ENCODE measurements at places on chromosomes 5 and 9.

- DNase-seq = no peak
These were observed 5.8 kb downstream of the ANKDD1B start for GRCh38 chr5:75616971-75617621.

DNA sequence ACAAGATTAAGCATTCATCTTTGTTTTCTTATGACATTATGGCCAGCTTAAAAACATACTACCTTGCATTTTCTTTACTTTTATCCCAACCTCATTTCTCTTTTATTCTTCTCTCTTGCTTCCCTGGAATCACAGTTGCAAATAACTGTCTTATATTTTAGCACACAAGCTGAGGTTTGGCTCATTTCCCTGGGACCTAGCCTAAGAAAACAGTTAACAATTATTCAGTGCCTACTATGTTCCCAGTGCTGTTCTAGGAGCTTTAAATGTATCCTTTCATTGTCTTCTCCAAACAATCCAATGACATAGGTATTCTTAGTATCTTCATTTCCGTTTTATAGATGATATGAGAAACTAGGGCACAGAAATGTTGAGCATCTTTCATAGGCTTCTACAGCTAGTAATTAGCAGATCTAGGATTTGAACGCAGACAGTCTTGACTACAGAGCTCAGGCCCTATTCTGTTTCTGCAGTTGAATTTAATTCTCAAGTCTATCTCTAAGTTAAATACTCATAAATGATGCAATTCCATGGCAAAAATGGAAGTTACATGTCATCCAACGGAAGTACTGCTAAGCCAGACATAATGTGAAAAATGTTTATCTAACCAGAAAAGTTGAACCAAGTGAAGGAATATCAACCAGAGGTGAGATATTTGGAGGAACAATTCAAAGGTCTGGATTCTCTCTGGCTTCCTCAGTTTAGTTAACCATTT is 52.3 kb upstream of the MTAP start:
- DNase-seq = no peak

DNA sequence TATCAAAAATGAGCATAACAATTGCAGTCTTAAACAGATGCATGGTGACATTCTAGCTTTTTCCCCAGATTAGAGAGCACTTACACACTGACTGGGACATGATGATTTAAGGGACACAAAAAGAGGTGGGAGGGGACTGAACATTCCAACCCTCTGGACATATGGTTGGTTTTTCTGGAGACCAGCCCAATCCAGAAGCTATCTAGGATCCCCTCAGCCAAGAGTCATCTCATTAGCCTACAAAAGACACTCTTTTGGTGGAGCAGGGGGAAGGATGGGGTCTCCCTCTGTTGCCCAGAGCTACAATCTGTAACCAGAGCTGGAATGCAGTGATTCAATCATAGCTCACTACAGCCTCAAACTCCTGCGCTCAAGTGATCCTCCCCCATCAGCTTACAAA is 97.3 kb upstream of the IQGAP2 start:
- no peak for DNase-seq

- DNase-seq = no peak
These were observed 18.5 kb downstream of the C9orf85 start for GRCh38 chr9:71929791-71930440.

- no peak for DNase-seq
These were observed 83.8 kb upstream of the FREM1 start for GRCh38 chr9:14993901-14994554.

DNA sequence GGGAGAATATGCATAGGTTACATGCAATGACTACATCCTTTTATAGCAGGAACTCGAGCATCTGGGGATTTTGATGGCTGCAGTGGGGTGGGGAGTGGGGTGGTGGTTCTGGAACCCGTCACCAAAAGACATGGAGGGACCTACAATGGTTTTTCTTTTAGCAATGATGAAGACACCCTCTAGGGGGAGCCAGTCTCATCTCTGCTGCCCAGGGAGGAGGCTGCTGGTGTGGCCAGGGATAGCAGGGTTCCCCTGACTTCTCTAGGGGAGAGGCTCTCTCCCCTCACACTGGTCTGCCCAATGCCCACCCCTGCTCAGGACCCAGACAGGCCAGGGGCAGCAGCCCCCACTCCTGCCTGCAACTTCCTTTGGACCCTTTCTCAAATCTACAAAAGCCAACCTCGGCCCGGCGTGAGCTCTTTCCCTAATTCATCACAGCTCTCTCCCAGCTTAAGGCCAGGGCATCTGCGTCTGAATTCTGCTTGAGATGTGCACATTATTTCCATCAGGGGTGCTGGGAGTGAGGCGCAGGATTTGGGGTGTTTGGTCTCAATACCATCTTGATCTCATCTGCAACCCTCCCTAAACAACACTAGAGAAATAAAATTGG is 73.6 kb upstream of the RETREG1 start:
- DNase-seq = peak; percentile 28

DNA sequence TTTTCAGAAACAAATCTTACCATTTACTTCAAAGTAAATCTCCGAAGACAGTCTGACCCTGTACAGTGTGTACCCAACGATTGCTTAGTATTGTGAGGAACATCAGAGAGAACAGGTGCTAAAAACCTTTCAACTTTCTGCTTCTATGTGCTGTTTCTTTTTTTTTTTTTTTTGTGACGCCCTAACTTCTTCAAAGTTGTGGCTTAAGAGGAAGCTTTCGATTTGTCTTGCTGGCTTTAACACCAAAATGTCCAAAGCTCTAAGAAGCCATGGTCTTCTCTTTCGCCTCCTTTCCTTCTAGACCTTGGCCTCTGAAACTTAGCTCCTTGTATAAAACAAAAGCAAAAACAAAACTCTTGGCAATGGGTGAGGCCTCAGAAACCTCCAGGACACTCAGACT is 1.2 kb downstream of the TNFSF8 start:
- DNase-seq = no peak

DNA sequence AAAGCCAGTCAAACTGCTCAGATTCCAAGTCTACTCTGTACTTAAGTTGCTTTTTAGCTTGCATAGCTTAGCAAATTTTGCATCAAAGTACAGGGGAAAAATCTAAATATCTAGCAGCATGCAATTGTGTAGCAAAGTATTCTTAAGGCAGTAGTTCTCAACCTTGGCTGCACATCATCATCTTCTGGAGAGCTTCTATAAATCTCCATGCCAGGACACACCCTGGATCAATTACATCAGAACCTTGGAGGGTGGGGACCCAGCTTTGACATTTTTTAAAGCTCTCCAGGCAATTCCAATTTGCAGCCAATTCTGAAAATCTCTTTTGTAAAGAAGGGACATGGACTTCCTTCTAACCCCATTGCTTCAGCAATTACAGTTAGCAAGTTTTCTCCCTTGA is 187.5 kb downstream of the SNCAIP start:
- DNase-seq = no peak

Measured in stimulated activated naive CD8-positive, alpha-beta T cell treated with anti-CD3 and anti-CD28 coated beads, Interleukin-15, amount 100 ng/mL, for 72 hours (primary cell).